Activated T-cell treated with anti-CD3 and anti-CD28 coated beads, Interleukin-2, amount 50 U/mL, for 48 hours (primary cell): ENCODE measurements at places on chromosomes 11 and 22.

DNA sequence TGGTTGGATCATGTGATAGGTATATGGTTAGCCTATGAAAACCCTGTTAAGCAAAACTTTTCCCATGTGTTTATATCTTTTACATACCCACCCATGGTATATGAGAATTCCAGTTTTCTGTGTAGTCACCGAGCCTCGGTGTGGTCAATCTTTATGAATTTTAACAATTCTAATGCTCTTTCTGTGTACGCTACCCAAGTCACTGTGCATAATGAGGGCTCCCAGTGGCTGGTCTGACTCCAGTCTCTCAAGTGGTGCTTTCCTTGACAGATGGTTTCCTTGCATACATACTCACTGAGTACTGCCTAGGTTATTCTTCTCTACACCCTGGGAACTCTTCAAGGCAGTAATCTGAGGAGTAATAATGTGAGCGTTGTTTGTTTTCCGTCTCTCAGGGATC lies 17.6 kb downstream of the MUC15 start:
- DNase-seq = no peak

GRCh38 chr11:114925591-114925990 lies 247.3 kb downstream of the NXPE2 start:
- DNase-seq = no peak

DNA sequence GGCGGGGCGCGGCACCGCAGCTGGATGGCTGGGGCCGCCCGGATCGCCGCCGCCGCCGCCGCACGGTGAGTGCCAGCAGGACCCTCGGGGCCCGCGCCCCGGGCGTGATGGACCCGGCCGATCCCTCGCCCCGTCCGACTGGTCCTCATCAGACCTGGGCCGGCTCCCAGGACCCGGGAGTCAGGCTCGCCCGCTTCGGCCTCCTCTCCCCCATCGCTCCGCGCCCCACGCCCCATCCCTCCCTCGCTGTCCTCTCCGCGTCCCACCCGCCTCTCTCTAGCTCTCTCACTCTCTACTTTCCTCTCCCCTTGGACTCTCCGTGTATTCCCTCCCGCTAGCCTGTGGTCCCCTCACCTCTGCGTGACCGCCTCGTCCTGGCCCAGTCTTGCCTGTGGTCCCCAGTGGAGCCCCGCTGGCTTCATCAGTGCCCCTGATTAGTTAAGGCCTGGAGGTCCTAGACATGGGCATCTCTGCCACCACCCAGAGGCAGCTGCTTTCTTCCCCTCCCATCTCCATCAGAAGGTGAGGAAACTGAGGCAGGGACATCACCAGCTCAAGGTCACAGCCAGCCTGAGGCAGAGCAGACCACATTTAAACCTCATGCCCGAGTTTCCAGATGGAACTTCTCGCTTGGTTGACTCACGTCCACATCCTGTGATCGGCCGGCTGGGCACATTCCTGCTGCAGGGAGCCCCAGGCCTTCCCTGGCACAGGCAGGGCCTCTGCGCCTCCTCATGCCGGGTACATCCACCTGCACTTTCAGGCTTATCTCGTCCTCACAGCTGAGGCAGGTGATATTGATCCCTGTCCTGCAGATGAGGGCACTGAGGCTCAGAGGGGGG lies 429 bp downstream of the SLC39A13 start:
- DNase-seq = no peak

DNA sequence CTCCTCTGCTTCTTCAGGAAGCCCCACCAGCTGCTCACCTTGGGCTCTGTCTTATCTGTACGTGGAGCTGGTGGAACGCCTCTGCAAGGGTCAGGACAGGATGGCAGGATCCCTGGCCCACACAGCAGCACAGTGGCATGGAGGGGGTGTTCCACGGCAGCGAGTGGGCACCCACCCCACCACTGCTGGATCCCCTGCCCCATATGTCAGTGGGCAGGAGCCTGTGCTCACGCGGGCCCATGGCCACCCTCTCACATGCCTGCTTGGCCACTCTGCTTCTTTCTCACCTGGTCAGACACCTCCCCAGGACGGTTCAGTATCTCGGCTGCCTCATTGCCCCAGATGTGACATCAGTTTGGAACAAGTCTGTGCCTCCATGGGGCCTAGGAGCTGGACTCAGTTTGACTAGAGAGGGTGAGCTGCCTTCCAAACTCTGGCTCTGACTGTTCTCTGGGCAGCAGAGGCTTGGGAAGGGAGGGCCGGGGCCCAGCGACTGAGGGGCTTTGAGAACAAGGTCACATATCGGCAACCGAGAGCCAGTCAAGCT lies 98.1 kb upstream of the LMO1 start:
- DNase-seq = no peak

DNA sequence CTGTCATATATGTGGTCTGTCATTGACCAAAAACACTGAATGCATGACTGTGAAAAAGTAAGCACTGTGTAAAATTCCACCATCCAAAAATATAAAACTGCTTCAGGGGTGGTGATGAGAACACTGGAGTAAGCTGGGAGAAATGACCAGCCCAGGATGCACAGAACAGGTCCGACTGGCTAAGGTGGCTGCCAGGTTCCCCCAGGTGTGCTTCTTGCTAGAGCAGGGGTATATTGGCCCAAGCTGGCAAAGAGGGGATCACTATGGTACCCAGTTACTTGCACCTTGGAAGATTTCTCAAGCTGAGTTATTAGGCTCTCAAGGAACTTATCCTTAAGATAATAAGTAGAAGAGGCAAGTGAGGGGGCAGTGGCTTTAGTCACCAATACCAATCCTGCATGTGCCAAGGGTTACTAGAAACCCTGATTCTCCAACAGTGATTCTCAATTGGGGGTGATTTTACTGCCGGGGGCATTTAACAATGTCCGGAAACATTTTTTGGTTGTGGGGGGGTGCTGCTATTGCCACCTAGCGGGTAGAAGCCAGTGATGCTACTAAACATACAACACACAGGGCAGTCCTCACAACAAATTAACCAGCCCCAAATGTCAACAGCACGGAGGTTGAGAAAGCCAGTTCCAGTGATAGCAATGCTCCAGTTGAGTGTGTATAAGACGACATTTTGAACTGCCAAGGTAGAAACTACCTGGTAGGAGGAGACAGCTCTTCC lies 15.7 kb downstream of the SNU13 start:
- no peak for DNase-seq

GRCh38 chr11:119196833-119197483 lies 9.2 kb upstream of the CBL start:
- peak; percentile 58 for DNase-seq

- DNase-seq = no peak
Measured at GRCh38 chr11:32139896-32140520, 49.1 kb downstream of the RCN1 start.

DNA sequence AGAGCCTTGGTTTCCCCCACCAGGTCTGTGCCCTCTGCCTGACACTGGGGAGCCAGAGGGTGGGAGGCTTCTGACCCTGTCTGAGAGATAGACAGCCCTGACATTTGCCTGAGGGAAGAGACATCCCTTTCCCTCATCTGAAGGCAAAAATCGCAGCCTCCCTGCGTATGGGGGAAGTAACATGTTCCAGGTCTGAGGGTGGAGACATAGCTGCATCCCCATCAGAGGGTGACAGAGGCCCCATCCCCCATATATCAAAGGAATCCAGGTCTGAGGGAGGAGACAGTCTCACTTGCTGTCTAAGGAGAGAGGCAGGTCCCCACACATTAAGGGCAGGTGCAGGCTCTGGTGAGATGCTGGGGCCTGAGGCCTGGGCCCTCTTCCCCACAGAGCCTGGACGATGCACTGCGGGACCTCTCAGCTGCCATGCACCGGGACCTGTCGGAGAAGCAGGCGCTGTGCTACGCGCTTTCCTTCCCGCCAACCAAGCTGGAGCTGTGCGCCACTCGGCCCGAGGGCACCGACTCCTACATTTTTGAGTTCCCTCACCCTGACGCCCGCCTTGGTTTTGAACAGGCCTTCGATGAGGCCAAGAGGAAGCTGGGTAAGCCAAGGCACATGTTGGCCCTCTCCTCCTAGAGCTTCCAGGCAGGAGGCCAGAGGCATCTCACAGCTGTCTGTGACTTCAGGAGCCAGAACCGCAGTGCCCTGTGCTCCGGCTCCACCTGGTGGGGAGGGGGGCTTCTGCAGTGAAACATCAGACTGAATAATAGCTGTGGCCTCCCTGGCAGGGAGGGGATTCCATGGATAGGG lies 16.1 kb upstream of the RELT start:
- peak; percentile 51 for DNase-seq

GRCh38 chr22:35606916-35607315 lies 10.2 kb downstream of the MB start:
- no peak for DNase-seq

GRCh38 chr22:49197986-49198704 lies 629.5 kb downstream of the BRD1 start:
- no peak for DNase-seq
